ENCODE measurements at places on chromosomes 16 and 17. TPM values are rescaled to one million over a fixed set of nuclear protein-coding genes. Genes with fewer than 3 reads are reported as not detected.

GRCh38 chr16:67104061-67104460, 5.7 kb upstream of the PHAF1 start:
- H3K36me3 ChIP-seq: peaks cover 19% of the 10 kb centered on the region
- H3K27ac ChIP-seq: no peak overlapping the region
- H3K4me1 ChIP-seq: peaks cover 7% of the 10 kb centered on the region
- no peak overlapping the region for H3K4me3 ChIP-seq
- no peaks in the 10 kb centered on the region for H3K27me3 ChIP-seq

GRCh38 chr17:1197379-1197778, 17.6 kb upstream of the ABR start:
- H3K27me3 ChIP-seq: peaks cover 3% of the 10 kb centered on the region
- DNase-seq: no peak
- peaks cover 5% of the 10 kb centered on the region for H3K4me1 ChIP-seq
- peak overlapping the region; percentile 3 for H3K4me3 ChIP-seq
- H3K36me3 ChIP-seq: no peaks in the 10 kb centered on the region

DNA sequence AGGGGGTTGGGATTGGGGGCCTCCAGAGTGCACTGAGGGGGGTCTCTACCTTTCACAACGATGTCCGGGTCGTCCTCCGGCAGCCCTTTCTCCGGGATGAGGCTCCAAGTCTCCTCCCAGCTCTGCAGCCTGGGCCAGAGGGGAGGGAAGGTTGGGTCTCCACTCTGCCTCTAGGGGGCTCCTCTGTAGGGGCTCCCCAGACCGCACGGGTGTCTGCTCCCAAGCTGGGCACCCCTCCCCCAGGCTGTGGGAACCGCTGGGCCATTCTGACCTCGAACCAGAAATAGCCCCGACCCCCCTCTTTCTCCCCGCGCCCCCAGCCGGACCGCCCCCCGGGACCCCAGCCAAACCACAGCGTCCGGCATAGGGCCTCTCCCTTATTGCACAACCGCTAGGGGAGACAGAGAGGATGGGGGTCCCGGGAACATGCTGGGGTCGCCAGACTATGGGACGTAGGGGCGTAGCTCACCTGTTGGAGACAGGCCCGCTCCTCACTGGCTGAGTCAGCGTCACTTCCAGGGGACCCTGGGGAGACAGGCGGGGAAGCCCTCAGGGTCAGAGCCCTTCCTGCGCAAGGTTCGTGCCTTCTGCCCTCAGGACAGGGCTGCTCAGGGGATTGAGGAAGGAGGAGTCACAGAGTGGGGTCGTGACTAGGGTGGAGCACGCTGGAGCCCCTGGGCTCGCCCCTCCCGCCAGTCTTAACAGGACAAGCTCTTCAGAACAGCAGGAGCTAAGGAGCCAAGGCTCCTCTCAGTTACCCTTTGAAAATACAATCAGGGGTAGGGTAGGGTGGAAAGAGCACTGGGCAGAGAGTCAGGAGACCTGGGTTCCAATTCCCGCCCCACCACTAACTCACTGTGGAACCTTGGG, 2.7 kb downstream of the PLEKHH3 start:
- DNase-seq: peak; percentile 45

The ULK2 gene
- total RNA-seq: 0.29 TPM

The PPP1R1B gene
- 15.5 TPM for total RNA-seq

- peaks cover 8% of the 10 kb centered on the region for H3K4me1 ChIP-seq
- H3K36me3 ChIP-seq: peaks cover 99% of the 10 kb centered on the region
- no peak overlapping the region for H3K4me3 ChIP-seq
- DNase-seq: no peak
Measured at GRCh38 chr16:10751291-10751697, 7.7 kb downstream of the NUBP1 start.

DNA sequence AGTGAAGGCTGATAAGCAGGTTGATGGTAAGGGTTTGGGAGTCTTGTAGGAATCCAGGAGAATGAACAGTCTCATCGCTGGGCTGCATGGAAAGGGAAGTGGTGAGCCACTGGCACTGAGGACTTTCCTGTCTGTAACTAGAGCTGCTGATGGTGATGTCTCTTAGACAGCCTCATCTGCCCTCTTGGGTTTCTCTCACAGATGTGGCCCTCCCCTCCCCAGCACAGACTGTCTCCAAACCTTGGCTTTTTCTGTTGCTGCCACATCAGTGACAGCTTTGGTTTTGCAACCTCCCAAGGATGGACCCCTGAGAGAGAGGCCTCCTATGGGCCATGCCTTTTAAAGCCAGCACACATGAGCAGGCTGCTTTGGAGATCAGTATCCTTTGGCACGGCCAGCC, 16.9 kb downstream of the PLCG2 start:
- peak overlapping the region; percentile 77 for H3K27ac ChIP-seq
- no peak overlapping the region for H3K4me3 ChIP-seq
- peaks cover 3% of the 10 kb centered on the region for H3K4me1 ChIP-seq
- H3K27me3 ChIP-seq: no peaks in the 10 kb centered on the region

DNA sequence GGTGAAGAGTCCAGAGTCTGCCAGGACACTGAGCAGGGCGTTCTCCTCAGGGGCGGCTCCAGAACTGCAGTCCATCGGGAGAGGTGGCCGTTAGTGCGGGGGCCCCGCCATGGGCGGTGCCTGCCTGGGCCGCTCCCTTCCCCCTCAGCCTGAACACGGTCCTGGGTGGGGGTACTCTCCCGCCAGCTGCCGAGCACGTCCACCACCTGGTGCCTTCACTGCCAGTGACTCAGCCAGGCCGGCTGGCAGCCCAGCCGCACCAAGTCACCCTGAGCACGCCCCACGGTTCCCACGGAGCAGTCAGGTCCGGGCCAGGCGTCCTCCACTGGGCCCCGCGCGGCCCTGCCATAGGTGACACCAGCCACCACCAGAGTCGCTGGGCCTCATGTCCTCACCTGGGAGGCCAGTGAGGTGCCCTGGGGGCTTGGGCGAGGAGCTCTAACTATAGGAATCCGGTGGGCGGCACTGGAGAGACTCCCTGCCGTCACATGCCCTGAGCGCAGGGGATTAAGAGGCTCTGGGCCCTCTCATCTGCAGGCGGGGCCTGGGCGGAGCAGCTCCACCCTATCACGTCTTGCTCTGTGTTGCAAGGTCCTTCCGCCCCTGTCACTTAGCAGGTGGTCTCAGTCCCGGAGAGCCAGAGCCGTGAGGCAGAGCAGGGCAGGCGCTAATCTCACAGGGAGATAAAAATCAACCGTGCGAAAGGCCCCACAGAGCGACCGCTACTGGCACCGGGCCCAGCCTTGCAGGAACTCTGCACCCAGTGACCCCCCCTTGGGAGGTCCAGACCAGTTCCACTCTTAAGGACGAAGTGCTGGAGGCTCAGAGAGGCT, 14.3 kb downstream of the PIEZO1 start:
- DNase-seq: peak; percentile 90
- H3K27me3 ChIP-seq: no peaks in the 10 kb centered on the region
- peaks cover 78% of the 10 kb centered on the region for H3K4me1 ChIP-seq
- peak overlapping the region; percentile 30 for H3K4me3 ChIP-seq
- H3K27ac ChIP-seq: peak overlapping the region; percentile 96

- no peak overlapping the region for H3K4me3 ChIP-seq
- H3K27ac ChIP-seq: no peak overlapping the region
- no peaks in the 10 kb centered on the region for H3K36me3 ChIP-seq
- DNase-seq: no peak
Measured at GRCh38 chr16:22627043-22627442, 116.4 kb downstream of the NPIPB5 start.

- H3K27ac ChIP-seq: no peak overlapping the region
- no peak for DNase-seq
- no peaks in the 10 kb centered on the region for H3K4me1 ChIP-seq
- H3K36me3 ChIP-seq: peaks cover 100% of the 10 kb centered on the region
- no peak overlapping the region for H3K4me3 ChIP-seq
Measured at GRCh38 chr16:89890200-89890599, 16.8 kb downstream of the TCF25 start.

Measured in stomach (tissue), 19 donors.